ENCODE measurements at places on chromosomes 2 and 18.

- H3K27ac ChIP-seq = no peak overlapping the region
- H3K36me3 ChIP-seq = no peaks in the 10 kb centered on the region
- no peak overlapping the region for H3K4me3 ChIP-seq
- no peak for DNase-seq
These were observed 73.1 kb downstream of the AAK1 start for GRCh38 chr2:69570474-69570873.

GRCh38 chr2:99819766-99820165 is 322.6 kb downstream of the AFF3 start:
- no peaks in the 10 kb centered on the region for H3K4me1 ChIP-seq
- H3K36me3 ChIP-seq = no peaks in the 10 kb centered on the region
- no peak for DNase-seq
- H3K4me3 ChIP-seq = no peak overlapping the region
- no peaks in the 10 kb centered on the region for H3K27me3 ChIP-seq
- H3K27ac ChIP-seq = no peak overlapping the region

- H3K27me3 ChIP-seq = no peaks in the 10 kb centered on the region
- H3K27ac ChIP-seq = no peak overlapping the region
- DNase-seq = no peak
- no peak overlapping the region for H3K4me3 ChIP-seq
- peaks cover 6% of the 10 kb centered on the region for H3K4me1 ChIP-seq
These were observed 39.8 kb downstream of the LYPD6 start for GRCh38 chr2:149370061-149370775.

- H3K36me3 ChIP-seq = no peaks in the 10 kb centered on the region
- H3K27ac ChIP-seq = no peak overlapping the region
- no peak overlapping the region for H3K4me3 ChIP-seq
- H3K27me3 ChIP-seq = no peaks in the 10 kb centered on the region
- no peak for DNase-seq
These were observed 206.8 kb downstream of the DCC start for GRCh38 chr18:52546686-52547346.

GRCh38 chr2:221423210-221423804 is 148.8 kb downstream of the EPHA4 start:
- DNase-seq = no peak
- no peak overlapping the region for H3K4me3 ChIP-seq
- H3K27ac ChIP-seq = no peak overlapping the region
- no peaks in the 10 kb centered on the region for H3K27me3 ChIP-seq
- H3K4me1 ChIP-seq = no peaks in the 10 kb centered on the region

Measured in colonic mucosa (tissue), 4 donors.